Activated naive CD8-positive, alpha-beta T cell treated with anti-CD3 and anti-CD28 coated beads, Interleukin-2, amount 10 ng/mL, durations not matched to agents 7 days and 5 days (primary cell): ENCODE measurements at places on chromosomes 3 and 15. TPM values are rescaled to one million over a fixed set of nuclear protein-coding genes. Genes with fewer than 3 reads are reported as not detected.

GRCh38 chr3:110576960-110577359, 494.7 kb upstream of the NECTIN3 start:
- no peak overlapping the region for H3K4me3 ChIP-seq
- H3K36me3 ChIP-seq: no peaks in the 10 kb centered on the region
- DNase-seq: no peak
- no peak overlapping the region for H3K27ac ChIP-seq
- H3K4me1 ChIP-seq: no peaks in the 10 kb centered on the region
- no peaks in the 10 kb centered on the region for H3K27me3 ChIP-seq

DNA sequence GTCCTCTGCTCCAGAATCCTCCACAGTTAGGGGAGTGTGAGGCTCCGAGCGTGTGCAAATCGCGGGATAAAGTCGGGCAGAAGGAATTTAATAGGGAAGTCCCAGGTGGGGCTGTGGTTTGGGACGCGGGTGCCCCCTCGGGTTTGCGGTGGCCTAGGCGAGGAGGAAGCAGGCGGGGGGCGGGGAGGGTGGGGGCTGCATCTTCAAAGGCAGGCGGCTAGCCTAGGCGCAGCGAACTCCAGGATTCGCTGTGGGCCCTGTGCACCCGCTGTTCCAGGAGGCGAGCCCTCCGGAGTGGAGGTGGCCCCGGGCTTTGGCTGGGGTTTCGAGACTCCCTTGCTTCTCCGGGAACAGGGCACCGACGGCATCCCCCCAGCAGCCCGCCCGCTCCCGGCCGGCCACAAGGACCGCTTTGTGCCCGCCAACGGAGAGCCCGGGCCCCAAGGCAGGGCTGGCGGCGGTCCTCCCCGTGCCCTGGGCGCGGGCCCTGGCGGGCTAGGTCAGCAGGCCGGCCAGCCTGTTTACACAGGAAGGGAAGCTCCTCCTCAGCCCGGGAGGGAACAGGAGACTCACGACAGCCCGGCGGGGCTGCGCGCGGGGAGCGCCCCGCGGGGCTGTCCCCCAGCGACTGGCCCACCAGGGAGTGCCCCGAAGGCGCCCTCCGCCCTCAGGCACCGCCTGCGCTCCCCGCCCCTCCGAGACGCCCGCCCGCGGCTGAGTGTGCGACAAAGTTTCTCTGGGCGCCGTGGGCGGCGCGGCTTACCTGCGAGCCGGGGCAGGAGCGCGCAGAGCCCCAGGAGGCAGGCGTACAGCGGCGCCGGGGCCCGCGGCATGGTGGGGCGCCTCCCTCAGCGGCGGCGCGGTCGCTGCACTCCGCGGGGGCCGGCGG, 753 bp downstream of the ITGB5 start:
- peak overlapping the region; percentile 64 for H3K4me3 ChIP-seq
- no peak overlapping the region for H3K27ac ChIP-seq
- peak; percentile 56 for DNase-seq
- H3K36me3 ChIP-seq: no peaks in the 10 kb centered on the region
- peaks cover 5% of the 10 kb centered on the region for H3K4me1 ChIP-seq

DNA sequence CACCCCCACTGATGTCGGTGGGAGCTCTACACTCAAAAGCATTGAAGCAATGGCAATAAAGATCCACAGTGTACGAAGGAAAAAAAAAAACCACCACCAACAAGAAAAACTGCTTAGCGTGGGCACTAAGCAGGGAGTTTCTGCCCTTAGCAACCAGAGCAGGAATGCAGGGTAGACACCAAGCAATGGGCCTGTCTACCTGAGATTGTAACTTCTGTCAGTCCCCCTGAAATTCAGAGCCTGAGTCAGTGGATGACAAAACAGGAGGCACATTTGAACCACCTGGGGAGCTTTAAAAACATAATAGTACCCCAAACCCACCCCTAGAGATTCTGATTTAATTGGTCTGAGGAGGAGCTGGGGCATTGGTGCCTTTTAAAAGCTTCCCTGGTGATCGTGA, 275.2 kb downstream of the SATB1 start:
- no peak for DNase-seq
- no peaks in the 10 kb centered on the region for H3K4me1 ChIP-seq
- no peaks in the 10 kb centered on the region for H3K27me3 ChIP-seq
- H3K36me3 ChIP-seq: no peaks in the 10 kb centered on the region
- no peak overlapping the region for H3K27ac ChIP-seq

Gene ARHGAP31
- total RNA-seq: 1.6 TPM

DNA sequence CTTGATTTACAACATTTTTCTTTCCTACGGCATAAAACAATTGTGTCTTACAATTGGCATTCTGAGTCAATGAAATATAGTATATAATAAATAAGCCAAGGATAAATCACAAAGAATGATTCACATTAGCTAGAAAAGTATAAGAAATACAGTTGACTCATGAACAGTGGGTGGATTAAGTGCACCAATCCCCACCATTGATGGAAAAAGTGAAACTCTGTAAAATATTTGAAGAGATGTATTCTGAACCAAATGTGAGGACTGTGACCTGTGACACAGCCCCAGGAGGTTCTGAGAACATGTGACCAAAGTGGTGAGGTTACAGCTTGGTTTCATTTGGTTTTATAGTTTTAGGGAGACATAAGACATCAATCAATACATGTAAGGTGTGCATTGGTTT, 227.5 kb downstream of the ALCAM start:
- DNase-seq: no peak
- H3K4me1 ChIP-seq: no peaks in the 10 kb centered on the region
- H3K4me3 ChIP-seq: no peak overlapping the region
- H3K27ac ChIP-seq: no peak overlapping the region
- no peaks in the 10 kb centered on the region for H3K27me3 ChIP-seq
- H3K36me3 ChIP-seq: no peaks in the 10 kb centered on the region

Gene NR2E3
- not detected for total RNA-seq

Gene BNC1
- total RNA-seq: not detected

Gene ZBED2
- total RNA-seq: 1.9 TPM

Gene TMCO5A
- total RNA-seq: not detected

Gene SYNPR
- not detected for total RNA-seq

Gene LRRC3B
- not detected for total RNA-seq

- H3K27me3 ChIP-seq: peaks cover 4% of the 10 kb centered on the region
- no peak overlapping the region for H3K4me3 ChIP-seq
- H3K4me1 ChIP-seq: no peaks in the 10 kb centered on the region
- H3K27ac ChIP-seq: no peak overlapping the region
- DNase-seq: no peak
These were observed 35.6 kb upstream of the LIPC start for GRCh38 chr15:58396181-58396580.

GRCh38 chr3:73029321-73029796, 32.1 kb upstream of the EBLN2 start:
- H3K4me1 ChIP-seq: peaks cover 26% of the 10 kb centered on the region
- H3K4me3 ChIP-seq: no peak overlapping the region
- peaks cover 46% of the 10 kb centered on the region for H3K36me3 ChIP-seq

- no peak overlapping the region for H3K27ac ChIP-seq
- H3K4me1 ChIP-seq: peaks cover 2% of the 10 kb centered on the region
- DNase-seq: no peak
- H3K27me3 ChIP-seq: peaks cover 23% of the 10 kb centered on the region
- no peaks in the 10 kb centered on the region for H3K36me3 ChIP-seq
These were observed 21.8 kb downstream of the CRABP1 start for GRCh38 chr15:78361771-78362506.

Gene GOLGA8T
- total RNA-seq: 1.5 TPM
